ENCODE measurements at places on chromosomes 1 and 21. TPM values are rescaled to one million over a fixed set of nuclear protein-coding genes. Genes with fewer than 3 reads are reported as not detected.

DNA sequence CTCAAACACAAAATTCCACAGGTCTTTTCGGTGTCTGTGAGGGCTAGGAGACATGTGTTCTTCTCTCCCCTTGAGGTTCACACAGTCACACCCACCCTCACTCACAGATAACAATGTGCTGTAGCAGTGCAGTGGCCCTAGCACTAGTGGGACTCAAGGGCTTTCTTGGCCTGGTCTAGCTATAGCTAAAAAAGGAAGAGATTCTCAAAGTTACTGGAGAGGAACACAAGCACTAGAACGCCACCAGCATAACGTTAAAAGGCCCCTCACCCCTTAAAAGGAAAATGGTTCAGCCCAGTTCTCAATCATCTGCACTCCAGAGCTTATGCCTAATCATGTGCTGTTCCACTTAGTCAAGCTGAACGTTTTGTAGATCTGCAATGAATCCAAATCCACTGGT is 39.5 kb downstream of the RGS8 start:
- H3K27me3 ChIP-seq: no peaks in the 10 kb centered on the region
- H3K27ac ChIP-seq: no peak overlapping the region
- no peak overlapping the region for H3K4me3 ChIP-seq
- DNase-seq: no peak
- H3K4me1 ChIP-seq: no peaks in the 10 kb centered on the region

GRCh38 chr1:217449370-217449769 is 181.5 kb downstream of the GPATCH2 start:
- no peak overlapping the region for H3K4me3 ChIP-seq
- no peak overlapping the region for H3K27ac ChIP-seq
- no peak for DNase-seq
- H3K4me1 ChIP-seq: no peaks in the 10 kb centered on the region

GRCh38 chr1:226491093-226491850 is 57.3 kb upstream of the STUM start:
- no peak overlapping the region for H3K27ac ChIP-seq
- no peak for DNase-seq
- no peak overlapping the region for H3K4me3 ChIP-seq

The TMEM82 gene
- not detected for total RNA-seq
